Spleen (tissue), 13 donors: ENCODE measurements at places on chromosomes 6 and 20. TPM values are rescaled to one million over a fixed set of nuclear protein-coding genes. Genes with fewer than 3 reads are reported as not detected.

MAS1 gene
- total RNA-seq: not detected

- no peaks in the 10 kb centered on the region for H3K27me3 ChIP-seq
- DNase-seq: no peak
- H3K4me1 ChIP-seq: no peaks in the 10 kb centered on the region
- no peak overlapping the region for H3K27ac ChIP-seq
- no peaks in the 10 kb centered on the region for H3K36me3 ChIP-seq
Observed at GRCh38 chr20:61478094-61478493, 226.0 kb downstream of the CDH4 start.

DNA sequence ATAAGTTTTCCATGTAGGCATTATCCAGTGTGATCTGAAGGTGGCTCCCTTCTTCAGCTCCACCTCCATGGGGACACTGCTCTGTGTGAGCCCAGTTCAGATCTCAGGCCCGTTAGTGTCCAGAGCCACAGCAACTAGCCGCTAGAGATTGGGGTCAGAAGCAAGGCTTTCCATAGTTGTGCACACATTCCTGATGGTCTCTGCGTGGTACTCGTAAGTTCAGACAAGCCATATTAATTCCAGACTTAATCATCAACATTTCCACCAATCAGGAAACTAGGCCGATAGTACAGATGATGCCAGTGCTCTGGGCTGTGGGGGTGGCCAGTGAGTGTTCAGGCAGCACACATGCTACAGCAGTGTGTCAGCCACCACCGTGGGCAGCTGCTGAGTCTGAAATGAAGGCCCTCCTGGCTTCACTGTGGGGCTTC, 17.5 kb upstream of the SYNCRIP start:
- no peaks in the 10 kb centered on the region for H3K4me1 ChIP-seq
- H3K4me3 ChIP-seq: no peak overlapping the region
- DNase-seq: no peak
- no peaks in the 10 kb centered on the region for H3K36me3 ChIP-seq

GRCh38 chr6:88680654-88681053, 282.8 kb downstream of the RNGTT start:
- no peaks in the 10 kb centered on the region for H3K36me3 ChIP-seq
- DNase-seq: no peak
- no peaks in the 10 kb centered on the region for H3K4me1 ChIP-seq
- no peaks in the 10 kb centered on the region for H3K27me3 ChIP-seq
- H3K27ac ChIP-seq: no peak overlapping the region
- no peak overlapping the region for H3K4me3 ChIP-seq

GRCh38 chr6:9233226-9233625, 797.9 kb upstream of the SLC35B3 start:
- DNase-seq: no peak
- no peak overlapping the region for H3K27ac ChIP-seq
- no peaks in the 10 kb centered on the region for H3K36me3 ChIP-seq

ZNF165 gene
- 2.0 TPM for total RNA-seq
